ENCODE measurements at places on chromosomes 11 and 22.

DNA sequence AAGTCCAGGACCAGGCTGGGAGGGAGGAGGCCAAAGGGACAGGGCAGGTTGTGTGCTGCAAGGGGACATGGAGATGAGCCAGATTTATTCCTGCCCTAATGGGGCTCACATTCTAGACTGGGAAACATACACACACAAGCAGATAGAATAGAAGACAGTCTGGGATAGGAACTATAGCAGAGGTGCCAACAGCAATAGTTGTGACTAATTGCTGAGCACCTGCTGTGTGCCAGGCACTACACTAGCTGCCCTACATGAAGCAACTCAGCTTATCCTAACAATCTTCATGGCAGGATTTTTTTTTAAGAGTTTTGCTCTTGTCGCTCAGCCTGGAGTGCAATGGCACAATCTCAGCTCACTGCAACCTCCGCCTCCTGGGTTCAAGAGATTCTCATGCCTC lies 11.4 kb downstream of the MOGAT2 start:
- DNase-seq: no peak

GRCh38 chr11:133388260-133388659 lies 144.0 kb downstream of the OPCML start:
- no peak for DNase-seq

DNA sequence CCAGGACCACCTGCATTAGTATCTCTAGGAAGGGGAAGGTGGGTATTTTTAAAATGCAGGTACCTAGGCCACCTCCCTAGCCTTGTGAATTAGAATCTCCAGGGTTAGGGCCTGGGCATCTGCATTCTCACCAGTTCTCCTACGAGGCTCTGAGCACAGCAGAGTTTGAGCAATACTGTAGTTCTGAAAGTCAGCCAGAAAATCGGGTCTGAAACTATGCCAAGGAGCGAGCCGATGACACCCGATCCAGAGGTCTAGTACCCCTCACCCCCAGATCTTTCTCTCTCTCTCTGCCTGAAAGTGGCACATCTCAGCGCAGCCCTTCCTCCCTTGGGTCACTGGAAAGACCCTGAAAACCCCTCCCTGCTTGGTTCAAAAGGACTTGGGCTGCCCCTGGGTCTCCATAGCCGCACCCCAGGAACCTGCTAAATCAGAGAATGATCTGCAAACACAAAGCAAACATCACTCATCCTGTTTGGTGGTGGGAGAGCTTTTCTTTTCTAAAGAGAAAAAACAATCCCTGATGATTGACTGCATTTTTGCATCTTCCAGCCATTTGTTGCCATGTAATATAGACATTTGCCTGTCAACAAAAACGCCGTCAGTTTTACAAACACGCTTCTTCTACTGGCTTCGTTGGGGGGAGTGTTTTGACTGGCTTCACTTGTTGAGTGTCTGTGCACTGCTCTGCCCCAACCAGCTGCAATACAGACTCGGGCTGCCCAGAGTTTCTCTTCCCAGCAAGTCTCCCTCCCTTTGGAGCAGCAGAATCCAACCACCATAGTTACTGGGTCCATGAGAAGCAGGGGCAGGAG lies 229.9 kb downstream of the MN1 start:
- no peak for DNase-seq

DNA sequence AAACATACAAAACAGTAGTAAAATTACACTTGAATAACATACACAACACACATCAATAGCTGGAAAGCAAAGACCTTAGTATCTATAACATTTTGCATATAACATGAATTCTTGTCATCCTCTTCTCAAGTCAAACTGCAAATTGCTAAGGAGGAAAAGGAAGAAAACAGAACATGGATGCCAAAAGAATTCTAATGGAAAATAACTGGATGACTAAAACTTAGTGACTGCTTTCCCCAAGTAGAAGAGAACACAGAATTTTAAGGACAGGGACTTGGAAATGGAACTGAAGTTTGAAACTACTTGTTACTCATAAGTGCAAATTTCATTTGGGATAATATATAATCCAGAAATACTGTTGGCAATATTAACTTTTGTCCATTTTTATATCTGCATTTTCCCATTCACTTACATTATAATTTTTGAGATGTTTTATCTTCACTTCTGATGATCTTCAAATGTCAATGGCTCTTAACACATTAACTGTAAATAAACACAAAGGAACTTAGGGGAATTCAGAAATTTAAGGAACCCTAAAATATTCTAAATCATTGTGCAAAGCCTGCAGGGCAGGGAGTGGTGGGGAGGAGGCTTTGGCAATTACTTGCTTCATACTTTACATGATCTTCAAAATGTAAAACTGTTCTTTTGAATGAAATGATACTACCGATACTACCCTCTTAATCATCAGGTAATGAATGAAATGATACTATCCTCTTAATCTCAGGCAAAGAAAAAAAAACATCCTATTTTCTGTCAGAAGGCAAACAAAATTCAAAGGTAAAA lies 9.9 kb downstream of the MTMR2 start:
- no peak for DNase-seq

DNA sequence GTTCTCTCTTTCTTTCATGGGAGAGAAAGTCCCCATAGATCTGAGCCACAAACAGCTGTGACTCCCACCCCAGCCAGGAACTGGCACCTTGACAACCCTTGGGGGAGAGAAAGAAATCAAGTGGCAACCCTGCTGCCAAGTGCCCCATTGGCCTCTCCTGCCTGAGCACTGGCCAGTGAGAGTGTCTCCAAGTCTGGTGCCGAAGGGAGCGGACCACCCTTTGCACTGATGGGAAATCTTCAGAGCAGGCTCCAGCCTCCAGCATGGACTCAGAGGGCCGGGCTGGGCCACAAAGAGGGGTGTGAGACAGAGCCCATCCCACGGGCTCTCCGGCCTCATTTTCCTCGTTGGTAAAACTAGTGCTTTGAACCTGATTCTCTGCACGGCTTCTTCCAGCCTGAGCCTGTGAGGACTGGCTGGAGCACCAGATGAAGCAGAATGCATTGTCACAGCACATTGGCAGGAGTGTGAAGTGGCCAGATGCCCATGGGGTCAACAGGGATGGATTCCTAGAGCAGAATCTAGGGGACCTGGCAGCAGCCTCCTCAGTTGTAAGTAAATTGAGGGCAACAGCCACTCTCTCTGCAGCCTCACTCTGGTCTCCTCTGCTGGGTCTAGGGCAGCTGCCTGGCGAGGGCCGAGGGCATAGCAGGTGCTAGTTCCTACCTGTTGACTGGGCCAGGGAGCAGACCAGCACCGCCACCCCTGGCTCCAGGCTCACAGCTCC lies 81.4 kb downstream of the TRIM29 start:
- DNase-seq: no peak

DNA sequence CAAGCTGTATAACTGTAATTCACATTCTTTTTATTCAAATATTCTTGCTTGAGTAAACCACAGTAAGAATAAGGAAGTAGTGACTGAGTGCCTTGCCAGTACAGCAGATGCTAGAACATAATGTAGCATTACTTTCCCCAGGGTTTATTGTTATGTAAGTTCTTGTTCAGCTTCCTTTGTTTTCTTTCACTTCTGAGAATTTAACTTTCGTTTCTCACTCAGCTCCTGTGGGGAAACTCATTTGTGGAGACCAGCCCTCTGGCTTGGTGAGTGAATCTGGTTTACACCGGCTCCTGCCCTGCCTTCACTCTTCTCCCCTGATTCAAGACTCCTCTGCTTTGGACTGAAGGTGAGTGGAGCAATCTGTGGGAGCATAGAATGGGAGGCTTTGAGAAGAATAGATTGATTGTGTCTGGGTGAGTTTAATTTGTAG lies at the start of gene TRIM22:
TSS of gene TRIM22 (plus strand) at position 240 of the 433 bp plus-strand sequence. CDS start 6,443 bp downstream, outside the sequence.
- DNase-seq: peak; percentile 90

- DNase-seq: peak; percentile 80
These were observed 460 bp downstream of the ZC3H12C start for GRCh38 chr11:110093407-110094297.

DNA sequence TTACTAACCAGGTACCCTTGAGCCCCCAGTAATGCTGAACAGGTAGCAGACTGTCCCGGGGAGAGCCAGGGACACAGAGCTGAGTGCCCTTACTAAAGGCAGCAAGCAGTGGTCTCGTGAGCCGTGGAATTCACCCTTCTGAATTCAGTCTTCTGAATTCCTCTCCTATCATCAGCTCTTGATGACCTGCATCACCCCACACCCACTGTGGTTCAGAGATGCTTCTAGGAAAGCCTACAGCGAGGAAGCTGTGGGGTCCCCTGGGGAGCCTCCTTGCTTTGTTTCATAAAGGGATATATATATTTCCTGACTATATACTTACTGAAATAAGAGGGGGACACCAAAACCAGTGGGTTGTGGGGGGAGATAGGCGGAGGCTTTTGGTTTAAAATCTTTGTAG lies 2.6 kb downstream of the SPATA19 start:
- no peak for DNase-seq

DNA sequence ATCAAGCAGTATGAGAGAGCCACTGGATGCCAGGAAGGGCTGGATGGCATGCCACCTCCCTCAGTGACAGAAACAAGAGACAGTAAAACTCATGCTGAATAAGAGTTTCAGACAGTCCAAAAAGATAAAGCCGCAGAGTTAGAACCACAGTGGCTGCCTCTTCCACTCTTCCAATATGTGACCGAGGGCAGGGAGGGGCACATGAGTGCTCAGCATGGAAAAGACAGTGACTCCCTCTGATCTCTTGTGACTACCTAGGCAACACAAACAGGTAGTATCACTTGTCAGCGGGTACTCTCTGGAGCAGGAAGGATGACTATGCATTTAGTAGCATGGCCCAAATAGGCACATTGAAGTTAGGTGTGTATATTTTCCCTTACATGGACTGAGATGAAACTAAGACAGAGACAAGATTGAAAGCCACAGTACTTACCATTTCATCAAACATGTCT lies 295.4 kb downstream of the CADM1 start:
- DNase-seq: no peak

- DNase-seq: no peak
These were observed 61.3 kb upstream of the NARS2 start for GRCh38 chr11:78635814-78636506.

DNA sequence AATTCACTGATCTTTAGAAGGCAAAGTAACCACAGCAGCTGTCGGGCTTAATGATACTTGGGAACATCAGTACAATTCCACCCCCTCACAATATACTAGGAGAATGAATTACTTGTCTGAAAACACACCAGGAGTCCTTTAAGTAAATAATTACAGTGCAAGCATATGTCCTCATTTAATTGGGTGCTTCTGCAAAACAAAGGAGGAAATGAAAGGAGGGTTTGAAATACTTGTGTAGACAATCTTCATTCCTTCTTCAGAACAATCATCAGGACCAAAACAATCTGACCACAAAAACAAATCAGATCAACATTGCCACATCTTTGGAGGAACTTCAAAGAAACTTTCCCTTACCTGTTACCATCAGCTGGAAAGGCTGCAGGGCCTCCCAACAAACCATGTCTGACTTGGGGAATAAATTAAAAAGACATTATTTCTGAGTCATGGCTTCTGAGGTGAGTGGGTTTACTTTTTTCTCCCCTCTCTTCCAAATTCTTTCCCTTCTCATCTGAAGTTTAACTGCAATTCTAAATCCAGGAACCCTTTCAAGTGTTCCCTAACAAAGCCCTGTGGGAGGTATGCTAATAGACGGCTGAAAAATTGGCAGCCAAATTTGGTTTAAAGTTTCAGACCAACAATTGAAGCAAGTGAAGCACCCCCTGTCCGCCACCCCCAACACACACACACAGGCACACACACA lies 12.5 kb upstream of the CCDC117 start:
- peak; percentile 5 for DNase-seq

DNA sequence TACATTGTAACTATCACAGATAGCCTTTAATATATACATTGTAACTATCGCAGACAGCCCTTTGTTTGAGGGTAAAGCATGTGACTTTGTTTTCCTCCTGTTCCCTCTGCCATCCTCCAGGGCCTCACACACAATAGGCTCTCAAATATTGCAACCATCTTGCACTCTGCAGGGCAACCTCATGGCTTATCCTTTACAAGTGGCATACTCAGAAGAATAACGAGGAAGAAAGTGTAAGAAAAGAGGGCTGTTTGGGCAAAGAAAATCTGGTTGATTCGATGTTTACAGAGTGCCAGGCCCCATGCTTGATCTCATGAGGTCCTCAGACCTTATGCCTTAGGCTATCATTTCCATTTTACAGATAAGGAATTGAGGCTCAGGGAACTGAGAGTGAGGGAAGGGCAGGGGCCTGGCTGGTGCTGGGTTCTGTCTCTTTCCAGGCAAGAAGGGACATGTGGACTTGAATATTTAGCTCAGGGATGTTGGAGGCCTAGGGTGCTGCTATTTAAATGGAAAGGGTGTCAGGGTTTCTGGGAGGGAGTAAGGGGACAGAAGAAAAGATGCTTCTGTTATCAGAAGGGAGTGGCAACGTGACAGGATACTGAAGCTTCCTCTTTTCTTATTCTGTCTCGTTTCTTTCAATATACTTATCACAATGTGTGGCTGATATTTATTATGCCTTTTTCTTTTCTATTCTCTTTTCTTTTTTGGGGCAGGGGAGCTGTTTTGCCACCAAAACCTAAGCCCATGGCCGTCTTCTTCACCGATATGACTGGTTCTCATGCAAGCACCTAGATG lies 1.1 kb upstream of the SAMM50 start:
- no peak for DNase-seq

GRCh38 chr22:19218541-19219233 lies 40.2 kb upstream of the SLC25A1 start:
- DNase-seq: no peak

- no peak for DNase-seq
These were observed 57.5 kb downstream of the ABTB2 start for GRCh38 chr11:34300026-34300925.

- peak; percentile 37 for DNase-seq
These were observed 568 bp downstream of the ALG8 start for GRCh38 chr11:78138694-78139421.

DNA sequence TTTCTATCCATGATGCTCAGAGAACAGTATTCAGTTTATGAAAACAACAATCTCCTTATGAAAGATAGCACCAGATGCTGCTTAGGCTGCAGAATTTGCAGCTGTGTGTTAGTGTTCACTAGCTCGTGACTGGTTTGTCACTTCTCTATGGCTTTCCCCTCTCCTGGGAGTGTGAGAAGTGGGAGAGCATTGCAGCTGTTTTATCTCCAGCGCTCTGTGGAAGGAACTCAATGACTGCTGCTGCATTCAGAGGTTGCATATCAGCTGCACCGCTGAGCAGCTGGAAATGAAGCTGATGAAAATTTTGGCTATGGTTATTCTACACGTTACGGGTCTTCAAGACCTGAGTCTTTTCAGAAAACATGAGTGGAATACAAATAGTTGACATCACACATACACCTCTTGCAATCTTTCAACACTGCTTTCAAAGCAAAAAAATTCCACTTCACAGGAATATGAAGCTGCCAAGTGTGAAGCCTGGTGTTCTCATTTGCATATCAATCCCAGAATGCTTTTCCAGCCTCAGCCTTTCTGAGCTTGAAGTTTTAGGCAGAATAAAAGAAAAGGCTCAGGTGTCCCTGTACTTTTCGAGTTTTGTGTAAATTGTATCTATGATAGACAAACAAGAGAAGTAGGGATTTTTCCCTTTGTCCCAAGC lies 149.3 kb upstream of the DDI1 start:
- no peak for DNase-seq

DNA sequence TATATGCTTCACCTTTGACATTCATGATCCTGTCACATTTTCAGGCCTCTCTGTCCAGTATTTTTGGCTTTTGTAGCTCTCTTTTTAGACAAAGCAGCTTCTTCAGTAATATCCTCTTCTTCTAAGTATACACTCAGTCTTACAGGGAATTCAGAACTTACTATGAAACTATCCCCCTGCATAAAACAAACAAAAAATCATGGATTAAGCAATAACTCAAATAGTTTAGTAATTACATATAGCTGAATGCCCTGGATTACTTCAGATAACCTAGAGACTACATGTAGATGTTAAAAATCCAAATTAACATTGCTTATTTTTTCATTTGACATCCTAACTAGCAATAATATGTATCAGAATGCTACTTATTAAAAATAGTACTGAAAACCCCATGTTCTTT lies 5.2 kb downstream of the TAF1D start:
- DNase-seq: peak; percentile 62
